Pulmonary artery endothelial cell (primary cell): ENCODE measurements at places on chromosomes 11 and 22.

DNA sequence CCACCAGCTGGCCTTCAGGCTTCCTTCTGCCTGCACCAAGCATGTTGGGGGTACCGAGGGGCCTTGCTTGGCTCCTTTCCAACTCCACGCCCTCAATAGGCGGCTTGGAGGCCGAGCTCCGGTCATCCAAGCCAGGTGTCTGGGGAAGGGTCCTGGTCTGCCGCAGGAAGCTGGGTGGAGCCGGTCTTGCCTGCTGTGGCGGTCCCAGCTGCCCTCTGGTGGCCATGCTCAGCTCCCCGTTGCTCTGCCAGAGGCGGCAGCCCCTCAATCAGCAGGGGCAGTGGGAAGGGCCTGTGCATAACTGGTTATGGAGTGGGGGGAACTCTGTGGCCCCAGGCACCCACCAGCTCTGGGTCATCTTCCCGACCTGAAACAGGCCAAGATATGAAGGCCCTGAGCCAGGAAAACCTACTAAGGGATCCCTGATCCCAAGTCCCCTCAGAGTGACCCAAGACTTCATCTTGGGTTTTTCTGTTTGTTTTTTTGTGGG lies 3.2 kb downstream of the ARVCF start:
- DNase-seq = peak; percentile 19

DNA sequence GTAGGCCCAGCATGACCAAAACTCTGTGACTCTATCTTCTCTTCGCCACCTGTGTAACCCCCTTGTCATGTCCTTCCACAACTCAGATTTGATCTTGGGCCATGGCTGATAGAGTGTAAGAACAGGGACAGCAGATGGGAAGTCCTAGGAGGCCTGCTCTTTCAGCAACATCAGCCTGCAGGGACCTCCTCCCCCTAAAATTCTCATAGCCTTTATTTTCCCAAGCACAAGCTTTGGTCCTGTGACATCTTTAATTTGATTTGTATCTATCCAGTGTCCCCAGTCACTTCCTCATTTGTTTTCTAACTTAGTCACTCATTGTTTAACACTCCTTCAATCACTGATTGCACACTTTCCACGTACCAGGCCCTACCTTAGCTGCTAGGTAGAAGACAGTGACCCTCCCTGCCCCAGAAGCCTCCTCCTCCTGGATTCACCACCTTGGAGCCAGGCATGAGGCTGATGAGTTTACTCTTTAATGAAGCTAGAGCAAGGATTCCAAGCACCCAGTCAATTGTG lies 5.3 kb downstream of the UBQLN3 start:
- DNase-seq = no peak

DNA sequence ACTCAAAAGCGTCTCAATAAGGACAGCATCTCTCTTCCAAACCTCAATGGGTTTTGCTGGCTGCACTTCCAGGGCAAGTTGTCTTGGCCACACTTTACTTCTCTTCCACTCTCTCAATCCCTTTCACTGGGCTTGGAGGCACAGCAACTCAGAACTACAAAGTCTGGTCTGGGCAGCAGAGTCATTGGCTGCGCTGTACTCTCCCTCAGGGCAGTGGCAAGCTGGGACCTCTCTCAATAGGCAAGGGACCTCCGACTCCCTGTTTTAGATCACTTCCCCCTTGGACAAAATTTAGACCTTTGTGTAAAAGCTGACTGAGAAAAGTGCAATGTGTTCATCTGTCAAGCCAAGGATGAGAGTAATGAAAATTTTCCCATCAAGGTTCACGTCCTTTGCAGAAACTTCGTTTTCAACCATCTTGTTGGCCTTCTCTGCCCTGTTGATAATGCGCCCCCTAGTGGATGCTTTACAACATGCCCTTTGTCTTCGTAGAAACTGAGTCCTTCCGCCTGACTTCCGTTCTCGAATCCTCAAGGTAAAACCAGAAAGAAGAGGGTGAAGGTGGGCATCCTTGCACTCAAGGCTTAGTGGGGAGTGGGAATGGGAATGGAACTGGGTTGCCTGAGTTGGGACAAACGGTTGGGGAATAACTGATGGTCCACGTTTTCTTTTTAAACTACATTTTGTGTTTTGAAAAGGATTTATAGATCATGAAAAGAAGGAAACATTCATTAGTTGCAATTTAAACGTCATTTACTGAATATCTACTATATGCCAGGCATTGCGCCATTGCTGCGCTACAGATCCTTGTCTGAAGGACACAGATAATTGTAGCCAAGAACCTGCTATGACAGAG lies 99.1 kb downstream of the CD44 start:
- DNase-seq = peak; percentile 15

DNA sequence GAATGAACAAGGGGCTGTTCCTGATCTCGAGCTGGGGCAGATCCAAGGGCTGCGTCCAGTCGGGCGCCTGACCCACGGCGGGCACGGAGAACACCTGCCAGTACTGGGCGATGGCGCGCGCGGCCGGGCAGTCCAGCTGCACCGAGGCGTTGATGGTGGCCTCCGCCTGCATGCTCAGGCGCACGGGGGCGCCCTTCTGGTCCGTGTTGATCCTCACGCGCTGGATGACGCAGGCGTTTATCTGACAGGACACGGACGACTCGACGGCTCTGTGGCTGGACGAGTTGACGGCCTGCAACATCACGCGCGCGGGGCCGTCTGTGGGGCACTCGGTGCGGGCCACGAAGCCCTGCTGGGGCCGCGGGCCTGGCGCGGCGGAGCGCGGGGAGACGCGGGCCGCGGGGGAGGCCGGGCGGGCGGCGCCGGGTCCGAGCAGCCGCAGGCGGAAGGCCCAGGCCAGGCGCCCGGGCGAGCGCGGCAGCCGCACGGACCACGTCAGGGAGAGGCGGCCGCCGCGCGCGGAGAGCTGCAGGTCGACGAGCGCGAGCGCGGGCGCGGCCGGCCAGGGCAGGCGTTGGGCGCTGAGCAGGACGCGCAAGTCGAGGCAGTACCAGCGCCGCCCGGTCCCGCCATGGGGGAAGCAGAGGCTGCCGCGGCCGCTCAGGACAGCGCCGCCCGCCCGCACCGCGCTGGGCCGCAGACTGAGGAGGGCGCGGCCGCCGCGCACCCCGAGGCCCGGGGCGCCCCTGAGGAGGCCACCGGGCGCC lies 511 bp downstream of the PKDREJ start:
- no peak for DNase-seq
